ENCODE measurements at places on chromosomes 4 and X.

DNA sequence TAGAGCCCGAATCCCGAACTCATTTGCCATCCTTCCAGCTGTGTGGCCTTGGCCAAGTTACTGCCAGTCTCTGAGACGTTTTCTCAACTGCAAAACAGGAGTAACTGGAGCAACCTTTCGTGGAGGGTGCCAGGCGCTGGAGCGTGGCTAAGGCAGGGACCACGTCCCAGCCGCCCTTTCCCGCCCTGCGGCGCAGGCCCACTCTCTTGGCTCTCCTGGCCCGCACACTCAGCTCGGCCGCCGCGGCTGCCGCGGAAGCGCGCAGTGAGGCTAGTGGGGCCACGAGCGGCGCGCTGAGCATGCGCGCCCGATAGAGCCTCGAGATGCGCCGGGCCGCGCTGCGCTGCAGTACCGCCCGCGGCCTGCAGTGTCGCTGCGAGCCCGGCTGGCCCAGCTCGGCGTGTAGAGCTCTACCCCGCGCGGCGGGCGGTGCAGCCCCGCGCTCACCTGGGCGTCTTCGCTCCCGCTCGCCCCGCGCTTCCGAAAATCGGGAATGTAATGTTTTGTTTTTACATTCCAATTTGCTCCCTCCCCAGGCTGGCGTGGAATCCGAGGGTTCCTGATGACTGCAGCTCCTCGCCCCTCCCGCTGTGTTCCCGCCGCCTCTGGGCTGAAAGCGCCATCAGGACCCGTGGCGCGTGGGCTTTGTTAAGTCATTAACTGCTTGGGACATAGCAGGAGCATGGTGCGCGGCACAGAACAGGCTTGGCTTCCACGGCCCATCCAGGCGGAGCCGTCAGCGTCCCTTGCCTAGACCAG, 4.0 kb upstream of the ZNF518B start:
- no peak for DNase-seq

DNA sequence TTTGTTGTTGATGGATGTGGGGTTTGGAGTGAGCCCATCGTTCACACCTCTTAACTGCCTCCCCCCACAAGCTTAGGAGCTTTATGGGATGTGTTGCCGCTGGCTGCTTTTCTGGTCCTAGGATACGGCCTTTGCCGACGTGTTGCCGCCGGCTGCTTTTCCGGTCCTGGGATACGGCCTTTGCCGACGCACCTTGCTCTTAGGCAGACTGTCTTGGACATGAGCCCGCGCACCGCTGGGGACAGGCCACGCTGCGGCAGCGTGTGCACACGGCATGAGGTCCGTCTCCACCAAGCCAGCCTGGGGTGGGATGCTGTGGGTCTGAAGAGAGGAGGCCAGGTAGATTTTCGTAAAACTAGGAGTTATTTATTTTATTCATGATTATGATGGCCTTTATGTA, 14.2 kb downstream of the RGS12 start:
- no peak for DNase-seq

GRCh38 chr4:129109965-129110824, 14.2 kb downstream of the C4orf33 start:
- no peak for DNase-seq

GRCh38 chr4:67436742-67437141, 108.6 kb downstream of the CENPC start:
- DNase-seq: no peak

GRCh38 chrX:39452401-39452800, 645.4 kb downstream of the BCOR start:
- no peak for DNase-seq

GRCh38 chr4:52822972-52823701, 39.0 kb upstream of the RASL11B start:
- no peak for DNase-seq

Data from SW 1271 (cell line).